Motor neuron (in vitro differentiated cells): ENCODE measurements at places on chromosomes 5 and 9.

- ATAC-seq: no peak
These were observed 33.6 kb downstream of the RFX3 start for GRCh38 chr9:3492214-3492613.

DNA sequence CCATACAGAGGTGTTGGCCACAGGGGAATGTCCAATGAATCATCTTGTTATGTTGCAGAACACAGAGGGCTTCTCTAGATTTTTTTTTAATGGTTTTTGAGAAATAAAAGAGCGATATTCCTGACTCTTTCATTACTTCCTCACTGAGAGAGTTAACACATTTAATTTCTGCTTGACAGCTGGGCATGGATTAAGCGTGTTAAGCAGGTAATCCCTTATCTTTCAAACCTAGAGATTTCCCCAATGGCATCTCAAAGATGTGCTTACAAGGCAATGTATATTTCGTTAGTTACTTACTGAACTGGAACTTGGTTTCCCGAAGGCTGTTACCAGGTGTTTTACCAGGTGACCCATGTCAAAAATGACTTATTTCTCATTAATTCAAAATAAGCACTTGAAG, 21.8 kb upstream of the ADCY2 start:
- ATAC-seq: no peak

GRCh38 chr9:77426712-77427111, 221.4 kb downstream of the GNA14 start:
- ATAC-seq: no peak

DNA sequence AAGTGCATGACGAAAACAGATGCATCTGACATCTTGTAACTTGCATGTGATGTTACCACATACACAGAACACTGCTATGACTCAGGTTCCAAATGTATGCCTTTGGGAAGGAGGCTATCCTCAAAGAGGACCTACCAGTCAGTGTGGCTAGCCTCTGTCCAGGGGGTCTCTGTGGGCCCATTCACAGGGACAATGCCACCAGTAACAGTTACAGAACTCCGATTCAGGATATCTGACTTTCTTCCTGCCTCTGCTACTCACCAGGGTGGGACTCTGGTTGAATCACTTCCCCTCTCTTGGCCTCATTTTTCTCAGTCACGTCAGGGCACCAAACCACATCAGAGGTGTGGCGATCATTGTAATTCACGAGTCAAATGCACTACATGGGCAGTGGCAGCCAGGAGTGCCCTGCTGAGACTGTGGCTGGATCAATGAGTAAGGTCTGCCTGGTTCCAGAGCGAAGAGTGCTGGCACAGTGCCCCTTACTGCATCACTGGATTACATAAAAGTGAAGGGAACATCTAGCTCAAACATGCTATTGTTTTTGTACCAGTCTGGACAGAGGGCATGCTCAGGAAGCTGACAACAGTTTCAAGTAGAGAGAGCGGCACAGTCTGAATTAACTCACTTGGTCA, 13.2 kb downstream of the ATOX1 start:
- ATAC-seq: peak; percentile 51

DNA sequence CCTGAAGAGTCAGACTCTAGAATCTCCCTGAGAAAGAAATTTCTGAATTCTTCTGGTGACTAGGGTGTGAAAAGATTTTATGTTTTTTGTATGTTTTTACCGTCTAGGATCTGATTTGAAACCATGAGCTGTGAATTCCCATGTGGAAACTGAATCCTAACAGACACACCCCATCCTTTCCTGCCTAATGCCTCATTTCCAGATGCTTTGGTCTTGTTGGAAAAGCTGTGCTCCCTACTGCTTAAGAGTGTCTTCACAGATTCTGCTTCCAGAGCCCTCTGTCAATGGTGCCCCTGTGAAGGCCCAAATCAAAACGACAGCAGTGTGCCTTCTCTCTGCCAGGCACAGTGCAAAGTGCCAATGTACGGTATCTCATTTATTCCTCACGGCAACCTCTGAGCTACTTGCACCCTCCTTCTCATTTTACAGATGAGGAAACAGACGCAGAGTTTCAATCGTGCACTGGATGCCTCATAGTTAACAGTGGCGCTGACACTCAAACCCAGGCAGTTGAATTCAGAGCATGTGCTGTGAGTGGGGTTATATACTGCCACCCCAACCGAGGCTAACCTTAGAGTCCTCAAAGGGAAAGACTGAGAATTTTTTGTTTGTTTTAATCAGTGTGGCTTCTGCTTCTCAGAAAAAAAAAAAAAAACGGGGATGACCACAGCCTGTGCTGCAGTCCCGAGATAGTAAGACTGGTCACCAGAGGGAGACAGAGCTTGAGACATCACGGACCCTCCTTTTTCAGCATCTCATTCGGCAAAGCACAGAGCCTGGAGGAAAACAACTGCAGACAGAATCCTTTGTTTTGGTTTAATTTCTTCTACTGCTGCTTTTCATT, 188.4 kb downstream of the SNCAIP start:
- ATAC-seq: peak; percentile 95

GRCh38 chr5:102226321-102226720, 69.8 kb downstream of the SLCO4C1 start:
- ATAC-seq: no peak

GRCh38 chr5:156423597-156423996, 96.6 kb downstream of the SGCD start:
- ATAC-seq: no peak

DNA sequence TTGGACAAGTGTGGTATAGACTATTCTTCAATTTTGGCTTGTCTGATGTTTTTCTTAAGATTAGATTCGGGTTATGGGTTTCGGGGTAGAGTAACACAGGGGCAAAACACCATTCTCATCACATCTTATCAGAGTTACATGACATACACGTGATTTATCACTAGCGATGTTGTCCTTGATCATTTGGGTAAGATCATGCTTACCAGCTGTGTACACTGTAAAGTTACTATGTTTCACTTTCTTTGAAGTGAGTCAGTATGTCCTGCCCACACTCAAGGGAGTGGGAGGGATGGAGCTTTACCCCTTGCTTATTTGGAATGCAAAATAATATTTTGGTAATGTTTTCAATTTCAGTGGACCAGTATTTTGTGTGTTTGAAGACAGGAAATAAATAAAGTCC, 101.8 kb upstream of the TAF11L2 start:
- ATAC-seq: no peak

GRCh38 chr5:64145216-64145895, 20.3 kb upstream of the RNF180 start:
- ATAC-seq: no peak

DNA sequence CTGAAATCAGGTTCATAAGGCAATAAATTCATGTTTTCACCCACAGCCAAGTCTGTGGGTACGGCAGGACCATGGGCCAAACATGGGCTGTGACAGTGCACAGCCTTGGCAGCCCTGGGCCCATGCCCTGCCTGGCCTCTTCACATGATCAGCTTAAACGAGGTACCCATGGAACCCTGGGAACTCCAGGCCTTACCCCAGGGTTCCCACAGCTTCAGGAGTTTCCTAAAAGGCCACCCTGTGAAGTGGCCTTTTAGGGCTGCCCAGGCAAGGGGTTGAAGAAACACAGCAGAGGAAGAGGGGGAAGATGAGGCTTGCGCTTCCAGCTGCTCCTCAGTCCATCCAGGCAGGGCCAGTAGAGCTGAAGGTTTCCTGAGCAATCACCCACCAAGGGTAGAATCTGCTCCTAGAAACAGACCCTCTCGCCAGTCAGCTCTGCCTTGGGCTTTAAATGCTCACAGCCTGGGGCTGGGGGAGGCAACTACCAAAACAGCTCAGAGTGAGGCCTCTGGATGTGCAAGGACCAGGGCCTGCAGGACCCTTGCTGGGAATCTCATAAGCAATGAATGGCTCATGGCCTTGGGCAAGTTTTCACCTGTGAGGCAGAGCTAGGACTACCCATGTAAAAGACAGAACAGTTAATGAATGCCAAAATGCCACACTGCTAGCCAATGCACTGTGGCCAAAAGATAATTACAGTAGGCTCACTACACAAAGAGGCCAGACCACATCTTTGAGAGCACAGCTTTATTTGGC, 79.3 kb upstream of the LRRTM2 start:
- ATAC-seq: no peak

GRCh38 chr5:111960476-111961215, 203.7 kb upstream of the NREP start:
- no peak for ATAC-seq

DNA sequence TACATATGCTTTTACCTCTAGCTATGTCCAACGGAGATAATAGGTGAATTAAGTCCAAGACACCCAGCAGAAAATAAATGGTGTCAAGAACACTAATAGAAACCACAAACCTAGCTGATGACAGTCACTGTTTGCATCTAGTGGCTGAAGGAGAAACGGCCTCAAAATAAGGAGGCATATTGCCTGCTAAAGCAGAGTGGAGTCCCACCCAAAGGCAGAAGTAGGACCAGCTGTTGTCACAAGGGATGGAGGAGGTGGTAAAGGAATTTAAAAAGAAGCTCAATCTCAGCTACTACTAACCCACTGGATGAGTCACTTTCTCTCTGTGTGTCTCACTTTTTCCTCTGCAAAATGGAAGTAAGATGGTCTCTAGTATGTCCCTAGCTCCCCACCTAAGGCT, 224.3 kb downstream of the GRIA1 start:
- no peak for ATAC-seq

GRCh38 chr5:30594331-30594730, 599.2 kb upstream of the CDH6 start:
- ATAC-seq: no peak

- ATAC-seq: peak; percentile 57
These were observed 56.3 kb downstream of the INSYN2B start for GRCh38 chr5:169923988-169924387.

GRCh38 chr5:96094904-96095303, 133.3 kb upstream of the ELL2 start:
- no peak for ATAC-seq

DNA sequence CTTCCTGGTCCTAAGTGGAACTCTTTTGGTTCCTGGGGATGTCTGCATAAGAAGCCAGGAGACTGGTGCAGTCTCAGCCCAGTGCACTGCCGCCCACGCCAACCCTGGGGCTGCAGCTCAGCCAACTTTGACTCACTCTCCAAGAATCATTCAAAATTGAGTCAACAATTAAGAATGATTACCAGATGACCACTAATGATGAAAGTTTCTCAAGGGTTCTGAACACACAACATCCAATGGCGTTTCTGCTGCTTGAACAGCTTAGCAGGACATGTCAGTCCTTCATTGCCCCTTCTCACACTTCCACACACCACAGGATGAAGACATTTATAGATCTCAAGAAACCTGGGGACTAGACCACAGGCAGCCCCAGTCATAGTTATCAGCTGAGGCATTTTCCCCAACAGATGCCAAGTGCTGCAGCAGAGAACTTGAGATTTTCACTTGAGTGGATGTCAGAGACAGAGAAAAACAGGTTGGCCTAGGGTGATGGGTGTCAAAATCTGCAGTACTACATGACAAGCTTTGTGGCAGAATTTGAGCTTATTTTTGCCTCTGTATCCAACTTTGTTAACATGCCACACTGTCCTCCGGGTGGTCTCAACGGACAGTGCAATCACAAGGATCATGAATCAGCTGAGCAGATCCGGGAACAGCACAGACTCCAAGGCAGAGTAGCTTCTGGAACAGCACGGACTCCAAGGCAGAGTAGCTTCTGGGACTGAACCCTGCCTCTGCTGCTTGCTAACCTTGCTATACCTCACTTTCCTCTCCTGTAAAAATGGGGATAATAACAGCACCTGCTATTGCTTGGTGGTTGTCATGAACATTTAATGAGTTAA, 356.1 kb downstream of the SPOCK1 start:
- ATAC-seq: no peak

- no peak for ATAC-seq
These were observed 281.1 kb downstream of the DOCK8 start for GRCh38 chr9:495739-496138.

GRCh38 chr5:78546276-78546996, 102.1 kb downstream of the LHFPL2 start:
- no peak for ATAC-seq

- ATAC-seq: no peak
These were observed 54.4 kb upstream of the RPL26L1 start for GRCh38 chr5:172904643-172905345.

DNA sequence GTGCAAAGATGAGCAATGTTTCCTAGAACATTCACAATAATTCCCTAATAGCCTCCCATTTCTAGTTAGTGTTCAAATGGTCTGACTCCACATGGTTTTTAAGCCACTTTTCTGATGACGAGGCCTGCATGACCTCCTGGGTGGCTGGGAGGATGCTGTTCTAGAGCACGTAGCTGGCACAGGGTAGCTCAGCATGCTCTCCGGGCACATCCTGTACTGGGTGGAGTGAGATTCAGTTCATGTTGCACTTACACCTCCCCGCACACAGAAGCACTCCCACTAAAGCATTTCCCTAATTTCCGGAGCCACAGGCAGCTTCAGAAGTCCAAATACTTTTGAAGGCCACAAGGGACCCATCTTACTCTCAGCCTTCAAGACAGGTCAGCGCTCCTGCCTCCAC, 159.8 kb upstream of the LHFPL2 start:
- no peak for ATAC-seq

DNA sequence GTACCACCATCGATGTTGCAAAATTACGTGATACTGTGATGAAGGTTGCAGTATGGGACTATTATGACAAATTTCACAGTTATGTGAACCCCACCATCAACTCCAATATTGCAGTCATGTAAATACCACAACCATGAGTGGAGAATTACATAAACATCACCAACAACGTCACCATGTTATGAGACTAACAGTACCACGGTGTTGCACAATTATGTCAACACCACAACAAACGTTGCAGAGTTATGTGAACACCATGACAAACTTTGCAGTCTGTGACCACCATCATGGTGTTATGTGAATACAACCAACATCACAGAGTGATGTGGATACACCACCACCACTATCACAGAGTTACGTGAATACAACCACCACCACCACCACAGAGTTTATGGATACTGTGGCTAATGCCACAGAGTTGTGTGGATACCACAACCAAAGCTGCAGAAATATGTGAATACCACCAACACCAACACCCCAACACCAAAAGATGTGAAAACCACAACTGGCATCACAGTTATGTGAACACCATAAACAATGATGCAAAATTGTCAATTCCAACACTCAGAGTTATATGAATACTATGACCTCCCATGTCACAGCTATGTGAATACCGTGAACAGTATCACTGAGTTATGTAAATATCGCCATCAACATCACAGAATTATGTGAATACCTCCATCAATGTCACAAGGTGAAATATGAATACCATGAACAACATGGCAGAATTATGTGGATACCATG, 62.4 kb downstream of the SHC3 start:
- ATAC-seq: peak; percentile 40
